Heart left ventricle (tissue), 16 donors: ENCODE measurements at places on chromosomes 2 and 18. TPM values are rescaled to one million over a fixed set of nuclear protein-coding genes. Genes with fewer than 3 reads are reported as not detected.

VWA3B gene
- 0.54 TPM for total RNA-seq

DNA sequence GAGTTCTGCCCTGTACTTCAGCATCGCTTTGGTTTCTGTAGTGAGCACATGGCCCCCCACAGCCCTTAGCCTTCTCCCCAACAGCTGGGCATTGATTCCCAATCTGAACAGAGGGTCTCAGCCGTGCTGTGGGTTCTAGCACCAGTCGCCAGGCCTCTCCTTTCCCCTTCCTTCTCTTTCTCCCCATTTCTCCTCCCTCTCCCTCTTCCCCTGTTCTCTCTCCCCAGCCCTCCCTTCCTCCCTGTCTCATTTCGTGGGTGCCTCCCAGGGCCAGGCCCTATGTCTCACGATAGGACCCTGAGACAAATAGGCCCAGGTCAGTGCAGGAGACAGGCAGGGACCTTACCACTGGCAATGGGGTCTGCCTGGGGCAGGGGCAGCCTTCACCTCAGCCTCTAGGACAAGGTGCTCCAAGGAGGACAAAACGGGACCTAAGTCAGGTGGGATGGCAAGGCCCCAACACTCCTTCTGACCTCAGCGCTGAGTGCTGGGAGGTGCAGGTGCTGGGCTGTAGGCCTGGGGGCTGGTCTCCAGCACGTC, 143.4 kb upstream of the GPC1 start:
- no peak overlapping the region for H3K27ac ChIP-seq
- no peaks in the 10 kb centered on the region for H3K27me3 ChIP-seq
- DNase-seq: no peak
- no peaks in the 10 kb centered on the region for H3K4me1 ChIP-seq
- H3K36me3 ChIP-seq: no peaks in the 10 kb centered on the region
- H3K4me3 ChIP-seq: no peak overlapping the region

GRCh38 chr2:221662689-221663391, 90.7 kb upstream of the EPHA4 start:
- H3K36me3 ChIP-seq: no peaks in the 10 kb centered on the region
- H3K27me3 ChIP-seq: no peaks in the 10 kb centered on the region
- no peak for DNase-seq
- H3K4me3 ChIP-seq: no peak overlapping the region
- H3K27ac ChIP-seq: no peak overlapping the region

DNA sequence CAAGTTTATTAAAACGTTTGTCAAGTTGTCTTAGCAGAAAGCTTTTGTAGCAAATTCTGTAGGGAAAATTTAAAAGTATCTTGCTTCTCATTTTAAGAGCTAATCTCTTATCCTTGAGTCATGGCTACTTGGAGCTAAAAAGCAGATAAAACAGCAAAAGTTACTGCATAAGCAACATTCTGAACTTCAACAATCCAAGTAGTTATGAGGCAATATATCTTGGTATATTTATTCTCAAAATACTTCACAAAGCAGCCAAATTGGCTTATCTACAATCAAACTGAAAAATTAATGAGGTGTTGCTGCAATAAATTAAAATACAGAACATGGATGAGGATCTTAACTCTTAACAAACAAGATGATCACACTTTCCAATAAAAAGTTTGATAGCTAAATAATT, 306.5 kb downstream of the PIEZO2 start:
- no peaks in the 10 kb centered on the region for H3K27me3 ChIP-seq
- H3K36me3 ChIP-seq: no peaks in the 10 kb centered on the region
- no peak overlapping the region for H3K4me3 ChIP-seq
- no peaks in the 10 kb centered on the region for H3K4me1 ChIP-seq

DNA sequence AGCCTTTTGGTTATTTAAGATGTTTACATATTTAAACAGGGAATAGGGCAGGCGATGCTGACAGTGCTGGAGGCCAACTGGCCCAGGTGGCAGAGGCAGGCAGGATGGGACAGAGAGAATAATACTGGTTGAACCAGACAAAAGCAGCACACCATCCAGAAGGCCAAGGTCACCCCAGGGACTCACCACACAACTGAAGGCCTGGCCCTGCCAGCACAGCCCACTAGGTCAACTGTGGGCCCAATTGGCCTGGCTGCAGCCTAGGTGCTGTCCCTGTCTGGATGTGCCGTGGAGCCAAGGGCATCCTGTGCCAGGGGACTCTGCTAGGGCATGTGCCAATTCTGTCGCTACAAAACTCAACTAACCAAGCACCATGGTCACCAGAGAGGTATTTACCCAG, 69.2 kb downstream of the RNF152 start:
- H3K36me3 ChIP-seq: no peaks in the 10 kb centered on the region
- H3K27ac ChIP-seq: no peak overlapping the region
- no peak overlapping the region for H3K4me3 ChIP-seq
- peak; percentile 60 for DNase-seq
- H3K4me1 ChIP-seq: no peaks in the 10 kb centered on the region

DNA sequence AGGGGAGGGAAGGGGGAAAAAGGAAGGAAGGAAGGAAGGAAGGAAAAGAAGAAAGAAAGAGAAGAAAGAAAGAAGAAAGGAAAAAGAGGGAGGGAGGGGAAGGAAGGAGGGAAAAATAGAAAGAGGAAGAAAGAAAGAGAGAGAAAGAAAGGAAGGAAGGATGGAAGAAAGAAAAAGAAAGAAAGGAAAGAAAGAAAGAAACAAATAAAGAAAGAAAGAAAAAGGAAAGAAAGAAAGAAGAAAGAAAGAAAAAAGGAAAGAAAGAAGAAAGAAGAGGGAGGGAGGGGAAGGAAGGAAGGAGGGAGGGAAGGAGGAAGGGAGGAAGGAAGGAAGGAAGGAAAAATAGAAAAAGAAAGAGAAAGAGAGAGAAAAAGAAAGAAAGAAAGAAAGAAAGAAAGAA, 315.8 kb upstream of the PIK3C3 start:
- no peak overlapping the region for H3K27ac ChIP-seq
- H3K4me3 ChIP-seq: no peak overlapping the region
- H3K27me3 ChIP-seq: no peaks in the 10 kb centered on the region
- no peak for DNase-seq

DNA sequence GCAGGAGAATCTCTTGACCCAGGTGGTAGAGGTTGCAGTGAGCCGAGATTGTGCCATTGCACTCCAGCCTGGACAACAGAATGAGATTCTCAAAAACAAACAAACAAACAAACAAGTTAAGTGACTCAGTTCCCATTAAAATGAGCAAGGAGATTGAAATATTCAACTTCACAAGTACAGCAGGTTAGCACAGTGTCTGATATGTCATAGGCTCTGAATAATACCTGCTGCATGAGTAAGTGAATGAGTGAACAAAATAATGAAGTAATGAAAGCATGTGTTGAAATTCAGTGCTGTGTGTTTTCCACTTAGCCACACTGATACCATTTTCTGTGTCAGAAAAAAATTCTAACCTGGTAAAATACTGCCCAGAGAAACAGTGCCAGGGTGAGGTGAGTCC, 41.9 kb upstream of the SETBP1 start:
- no peaks in the 10 kb centered on the region for H3K4me1 ChIP-seq
- H3K27ac ChIP-seq: no peak overlapping the region
- no peaks in the 10 kb centered on the region for H3K36me3 ChIP-seq
- H3K27me3 ChIP-seq: no peaks in the 10 kb centered on the region
- no peak overlapping the region for H3K4me3 ChIP-seq
- DNase-seq: no peak
